Lung (tissue), 17 donors: ENCODE measurements at places on chromosomes 3 and 15.

GRCh38 chr3:183536238-183536880 is 19.1 kb downstream of the KLHL6 start:
- DNase-seq, result no peak

- no peak for DNase-seq
Measured at GRCh38 chr3:167507954-167508353, 34.1 kb upstream of the SERPINI2 start.

GRCh38 chr3:16066975-16067374 is 107.5 kb upstream of the GALNT15 start:
- DNase-seq, result no peak

DNA sequence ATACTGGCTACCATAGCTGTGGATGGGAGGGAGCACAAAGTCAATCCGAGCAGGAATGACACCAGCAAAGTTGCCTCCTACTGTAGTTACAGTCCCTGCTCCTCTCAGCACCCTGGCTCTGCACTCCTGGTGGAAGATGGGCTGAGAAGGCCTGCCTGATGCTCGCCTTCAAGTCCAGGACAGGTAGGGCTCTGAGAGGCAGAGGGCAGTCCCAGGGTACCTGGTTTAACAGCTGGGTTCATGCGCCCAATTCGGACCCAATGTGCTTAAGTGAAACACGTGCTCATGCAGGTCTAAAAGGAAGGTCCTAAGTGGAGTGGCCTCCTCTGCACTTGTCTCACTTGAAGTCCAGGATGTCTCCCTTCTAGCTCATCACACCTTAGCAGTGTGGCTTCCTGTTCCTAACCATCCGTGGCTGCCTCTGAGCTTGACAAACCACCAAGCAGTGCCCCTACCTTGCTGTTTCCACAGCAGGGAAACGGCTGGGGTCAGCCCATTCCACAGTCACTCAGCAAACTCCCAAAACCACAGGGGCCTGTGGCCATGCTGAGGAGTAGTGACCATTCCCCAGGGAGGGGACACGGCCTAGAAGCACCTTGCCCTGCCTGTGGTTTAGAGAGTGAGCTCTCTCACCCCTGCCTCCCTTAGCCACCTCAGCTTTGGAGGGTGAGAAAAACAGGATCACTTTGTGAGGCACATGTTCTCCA is 3.9 kb upstream of the MUSTN1 start:
- no peak for DNase-seq

DNA sequence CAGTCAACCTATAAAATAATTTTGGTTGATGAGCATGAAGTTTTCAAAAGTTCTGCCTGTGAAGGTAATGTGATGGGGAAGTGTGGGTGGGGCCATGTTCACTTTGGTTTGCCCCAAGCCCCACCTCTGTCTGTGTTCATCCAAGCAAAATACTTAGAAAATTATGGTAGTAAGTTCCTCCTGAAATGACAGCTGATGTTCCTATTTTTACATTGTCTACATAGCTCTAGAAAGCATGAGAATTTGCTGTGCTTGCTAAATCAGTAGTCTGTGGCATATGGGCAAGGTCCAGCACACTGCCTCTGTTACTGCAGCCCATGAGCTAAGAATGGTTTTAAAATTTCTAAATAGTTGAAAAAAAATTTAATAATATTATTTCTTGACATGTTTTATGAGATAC is 21.9 kb upstream of the CP start:
- no peak for DNase-seq

GRCh38 chr3:180911876-180912303 is 580 bp upstream of the FXR1 start:
- DNase-seq, result no peak

DNA sequence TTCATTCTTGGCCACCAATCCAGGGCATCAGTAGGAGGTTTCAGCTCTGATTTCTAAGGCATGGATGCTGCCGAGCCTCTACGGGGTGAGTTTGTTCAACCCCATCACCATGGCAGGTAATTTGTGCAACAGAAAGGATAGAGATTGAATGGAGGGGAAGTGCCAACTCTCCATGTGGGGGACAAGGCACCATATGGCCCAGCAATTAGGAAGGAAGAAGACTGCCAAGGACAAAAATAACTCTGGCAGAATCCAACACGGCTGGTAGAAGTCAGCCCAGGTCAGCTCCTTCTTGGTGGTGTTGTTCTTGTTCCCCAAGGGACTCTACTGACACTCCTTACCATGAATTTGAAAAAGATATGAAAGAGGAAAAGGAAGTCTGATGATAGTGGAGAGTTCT is 503.9 kb downstream of the MAGI1 start:
- DNase-seq, result no peak

- DNase-seq, result peak; percentile 29
Measured at GRCh38 chr3:150462108-150462507, 54.0 kb downstream of the TSC22D2 start.

DNA sequence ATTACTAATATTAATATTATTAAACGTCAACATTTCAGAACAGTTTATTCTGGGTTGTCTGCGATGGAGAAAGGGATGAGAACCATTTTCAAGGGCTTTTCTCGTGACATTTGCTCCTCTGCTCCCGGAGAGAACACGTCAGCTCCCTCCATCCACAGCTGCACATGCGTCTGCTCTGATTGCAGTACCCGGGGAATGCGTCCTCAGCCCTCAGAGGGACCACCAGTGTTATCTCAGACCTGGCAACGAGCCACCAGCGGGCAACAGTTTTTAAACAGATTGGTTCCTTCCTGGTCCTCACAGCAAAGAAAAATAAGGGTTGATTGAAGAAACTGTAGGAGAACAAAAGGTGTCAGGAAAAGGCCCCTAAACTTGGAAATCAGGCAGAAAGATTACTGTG is 202.2 kb upstream of the ADAMTS9 start:
- DNase-seq, result peak; percentile 69

DNA sequence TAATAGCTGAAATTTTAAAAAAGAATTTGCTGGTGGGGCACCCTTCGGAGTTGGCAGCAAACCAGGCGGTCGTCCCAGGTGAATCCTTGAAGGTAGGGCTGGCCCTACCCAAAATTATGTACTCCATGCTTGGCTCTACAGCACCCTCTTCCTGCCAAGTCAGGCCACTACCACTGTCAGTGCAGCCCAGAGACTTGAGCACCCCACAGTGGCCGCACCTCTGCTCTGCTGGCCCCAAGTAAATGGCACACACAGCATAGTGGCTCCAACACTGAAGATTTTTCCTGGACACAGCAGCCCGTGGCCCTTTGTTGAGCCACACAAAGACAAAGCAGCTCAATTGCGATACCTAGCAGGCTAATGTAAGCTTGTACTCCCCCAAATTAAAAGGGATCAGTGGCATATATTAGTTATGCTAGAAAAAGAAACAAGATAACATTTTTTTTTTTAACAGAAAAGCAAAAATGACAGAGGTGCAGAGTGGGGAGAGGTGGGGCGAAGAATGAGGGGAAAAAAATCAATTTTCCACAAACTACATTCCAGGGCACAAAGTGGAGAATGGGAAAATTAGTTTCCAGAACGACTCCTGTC is 250.5 kb downstream of the UACA start:
- no peak for DNase-seq

GRCh38 chr15:31285772-31286261 is 40.8 kb upstream of the KLF13 start:
- no peak for DNase-seq

DNA sequence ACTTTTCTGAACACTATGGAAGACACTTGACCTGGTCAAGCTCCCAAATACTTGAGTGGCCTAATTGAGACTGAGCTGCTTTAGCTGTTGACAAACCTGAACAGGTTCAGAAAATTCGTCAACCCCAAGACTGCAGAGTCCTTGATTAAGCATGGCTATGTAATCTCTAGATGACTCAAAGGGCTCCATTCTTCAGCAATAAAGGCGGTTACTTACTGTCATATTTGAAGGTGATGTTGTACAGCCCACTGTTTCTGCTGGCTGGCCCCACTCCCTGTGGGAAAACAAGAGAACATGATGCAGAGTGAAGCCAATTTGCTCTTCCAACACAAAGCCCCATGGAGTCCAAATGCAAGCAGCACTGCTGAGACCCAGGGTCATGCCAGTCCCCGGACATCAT is 45.1 kb downstream of the IL17RD start:
- DNase-seq, result peak; percentile 64

DNA sequence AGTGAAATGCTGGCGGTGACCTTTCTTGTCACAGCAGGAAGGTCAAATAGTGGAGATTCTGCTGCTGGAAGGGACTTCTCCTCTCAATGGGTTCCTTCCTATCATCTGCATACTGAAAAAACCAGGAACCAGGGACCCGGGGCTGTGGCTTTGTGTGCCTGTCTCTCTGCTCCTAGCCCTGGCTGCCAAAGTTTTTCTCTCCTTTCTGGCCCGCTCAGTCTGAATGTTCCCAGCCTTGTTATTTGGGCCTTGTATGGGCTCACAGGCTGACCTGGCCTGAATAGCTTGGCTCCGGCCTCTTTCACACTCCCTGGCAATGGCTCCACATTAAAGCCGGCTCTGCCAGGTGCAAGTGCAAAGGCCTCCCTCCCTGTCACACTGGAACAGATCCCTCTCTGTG is 94.7 kb downstream of the LRIG1 start:
- DNase-seq, result no peak

DNA sequence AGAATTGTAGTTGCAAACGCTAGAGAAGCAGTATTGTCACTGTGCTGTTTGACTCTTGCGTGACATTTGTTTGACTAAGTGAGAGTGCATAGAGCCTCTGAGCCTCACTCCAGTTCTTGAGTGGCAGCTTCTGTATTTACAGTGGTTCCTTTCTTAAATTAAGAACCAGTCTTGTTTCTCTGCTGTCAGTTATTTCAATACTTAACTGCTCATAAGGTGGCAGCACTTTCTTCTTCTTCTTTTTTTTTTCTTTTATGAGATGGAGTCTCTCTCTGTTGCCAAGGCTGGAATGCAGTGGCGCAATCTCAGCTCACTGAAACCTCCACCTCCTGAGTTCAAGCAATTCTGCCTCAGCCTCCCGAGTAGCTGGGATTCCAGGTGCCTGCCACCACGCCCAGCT is 372.1 kb downstream of the LPP start:
- DNase-seq, result peak; percentile 13

- DNase-seq, result no peak
Measured at GRCh38 chr3:193499801-193500485, 54.8 kb downstream of the ATP13A4 start.

- DNase-seq, result no peak
Measured at GRCh38 chr3:78785004-78785403, 982.8 kb downstream of the ROBO1 start.

DNA sequence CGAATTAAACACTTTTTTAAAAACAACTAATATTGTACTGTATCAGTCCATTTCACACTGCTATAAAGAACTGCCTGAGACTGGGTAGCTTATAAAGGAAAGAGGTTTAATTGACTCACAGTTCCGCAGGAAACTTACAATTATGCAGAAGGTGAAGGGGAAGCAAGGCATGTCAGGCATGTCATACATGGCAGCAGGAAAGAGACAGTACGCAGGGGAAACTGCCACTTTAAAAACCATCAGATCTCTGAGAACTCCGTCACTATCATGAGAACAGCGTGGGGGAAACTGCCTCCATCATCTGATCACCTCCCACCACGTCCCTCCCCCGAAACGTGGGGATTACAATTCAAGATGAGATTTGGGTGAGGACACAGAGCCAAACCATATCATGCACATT is 162.8 kb upstream of the TPM1 start:
- DNase-seq, result no peak

DNA sequence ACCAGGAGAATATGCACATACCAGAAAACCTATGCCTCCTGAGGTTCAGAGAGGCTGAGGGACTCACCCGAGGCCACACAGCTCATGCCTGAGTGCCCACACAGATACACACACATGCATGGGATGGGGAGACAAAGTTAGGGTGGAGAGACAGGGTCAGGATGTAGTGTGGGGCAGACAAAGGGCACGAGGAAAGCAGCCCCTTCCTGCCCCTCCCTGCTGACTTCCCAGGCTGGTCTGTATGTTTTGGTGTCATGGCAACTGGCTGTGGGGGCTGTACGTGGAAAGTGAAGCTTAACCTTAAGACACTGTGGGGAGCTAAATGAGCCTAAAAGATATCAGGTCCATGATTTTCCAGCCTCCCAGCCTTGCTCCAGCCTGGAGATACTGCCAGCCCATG is 57.8 kb downstream of the EPHB3 start:
- DNase-seq, result no peak

DNA sequence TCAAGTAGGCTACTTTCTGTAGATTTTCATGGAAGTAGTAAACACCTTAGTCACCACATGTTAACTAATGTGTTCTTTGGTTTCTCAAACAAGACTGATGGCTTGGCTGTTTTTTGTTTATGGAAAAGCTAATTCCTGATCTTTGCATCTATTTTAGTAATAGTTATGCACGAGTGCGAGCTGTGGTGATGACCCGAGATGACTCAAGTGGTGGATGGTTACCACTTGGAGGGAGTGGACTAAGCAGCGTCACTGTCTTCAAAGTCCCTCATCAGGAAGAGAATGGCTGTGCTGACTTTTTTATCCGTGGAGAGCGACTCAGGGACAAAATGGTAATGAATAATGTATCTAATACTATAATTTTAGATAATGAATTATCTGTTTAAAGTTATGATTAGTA is 46.6 kb downstream of the SPRED1 start:
- DNase-seq, result no peak

DNA sequence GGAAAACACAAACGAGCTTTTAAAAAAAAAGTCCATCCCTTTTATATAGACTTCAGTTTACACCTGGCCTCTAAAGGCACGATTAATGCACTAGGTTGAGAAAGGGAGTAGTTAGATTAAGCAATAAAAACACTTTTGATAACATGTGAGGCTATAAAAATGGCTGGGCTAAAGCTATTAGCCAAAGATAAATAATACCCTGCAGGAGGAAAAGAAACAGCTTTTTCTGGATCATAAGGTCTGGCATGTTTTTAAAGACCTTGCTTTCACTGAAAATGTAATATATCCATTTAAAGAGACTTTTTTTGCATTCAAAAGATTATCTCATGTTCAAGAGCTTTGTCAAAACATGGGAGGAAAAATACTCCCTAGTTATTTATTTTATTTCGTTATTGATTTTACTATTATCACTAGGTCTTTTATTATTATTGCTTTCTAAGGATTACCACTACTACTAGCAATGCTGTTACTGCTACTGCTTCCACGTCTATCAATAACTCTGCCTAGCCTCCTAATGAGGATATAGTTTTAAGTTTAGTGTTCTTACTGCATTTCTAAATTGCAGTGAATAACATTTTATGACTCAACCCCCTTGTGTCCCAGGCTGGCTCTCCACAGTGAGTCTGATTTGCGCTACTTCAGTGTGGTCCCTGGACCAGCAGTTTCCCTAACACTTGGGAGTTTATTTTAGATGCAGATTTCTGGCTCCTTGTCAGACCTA is 93.4 kb downstream of the THRB start:
- DNase-seq, result peak; percentile 75

DNA sequence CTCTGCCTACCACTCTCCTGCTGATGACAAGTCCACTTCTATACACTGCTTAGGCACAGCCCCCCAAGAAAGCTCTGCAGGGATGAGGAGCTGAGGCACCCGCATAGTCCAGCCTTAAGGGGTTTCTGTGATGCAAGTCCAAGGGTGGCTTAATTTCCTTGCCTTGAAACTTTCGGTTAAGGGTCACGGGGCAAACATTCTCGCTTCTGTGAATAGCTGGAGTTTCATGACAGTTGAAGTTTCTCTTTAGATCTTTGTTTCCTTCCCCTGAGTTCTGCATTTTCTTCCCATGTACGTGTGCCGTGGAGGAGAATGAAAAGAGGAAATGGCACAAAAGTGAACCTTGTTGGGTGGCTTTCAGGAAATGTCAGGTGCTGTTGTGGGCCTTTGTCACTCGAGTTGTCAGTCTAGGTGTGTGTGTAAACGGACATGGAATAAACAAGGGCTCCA is 7.0 kb downstream of the GPR160 start:
- no peak for DNase-seq

- DNase-seq, result no peak
Measured at GRCh38 chr3:10299175-10299574, 6.4 kb upstream of the GHRL start.

GRCh38 chr3:114344492-114344891 is 50.7 kb downstream of the TIGIT start:
- DNase-seq, result no peak
